ENCODE measurements at places on chromosomes 3 and 15. TPM values are rescaled to one million over a fixed set of nuclear protein-coding genes. Genes with fewer than 3 reads are reported as not detected.

GRCh38 chr3:120368172-120368571 is 19.0 kb upstream of the LRRC58 start:
- DNase-seq, result no peak

The TMCO5A gene
- total RNA-seq, result not detected

The SCN11A gene
- total RNA-seq, result not detected

- no peak for DNase-seq
Observed at GRCh38 chr3:170745211-170745718, 124.7 kb downstream of the RPL22L1 start.

DNA sequence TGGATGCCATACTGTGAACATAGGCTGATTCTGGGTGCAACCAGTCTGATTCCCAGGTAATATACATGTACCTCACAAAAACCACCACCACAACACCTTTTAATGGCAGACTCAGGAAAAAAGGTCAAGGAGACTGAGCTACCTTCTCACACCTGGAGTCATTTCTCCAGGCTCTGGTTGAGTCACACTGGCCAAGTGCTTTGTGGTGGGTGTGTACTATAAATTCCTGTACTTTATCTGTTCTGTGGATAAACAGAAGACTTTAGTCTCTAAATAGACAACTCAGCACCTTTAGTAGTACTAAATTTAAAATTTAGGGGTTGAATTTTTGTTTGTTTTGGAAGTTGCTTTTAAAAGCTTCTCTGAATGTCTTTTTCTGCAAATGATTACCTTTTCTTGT is 46.7 kb downstream of the TOP2B start:
- no peak for DNase-seq

DNA sequence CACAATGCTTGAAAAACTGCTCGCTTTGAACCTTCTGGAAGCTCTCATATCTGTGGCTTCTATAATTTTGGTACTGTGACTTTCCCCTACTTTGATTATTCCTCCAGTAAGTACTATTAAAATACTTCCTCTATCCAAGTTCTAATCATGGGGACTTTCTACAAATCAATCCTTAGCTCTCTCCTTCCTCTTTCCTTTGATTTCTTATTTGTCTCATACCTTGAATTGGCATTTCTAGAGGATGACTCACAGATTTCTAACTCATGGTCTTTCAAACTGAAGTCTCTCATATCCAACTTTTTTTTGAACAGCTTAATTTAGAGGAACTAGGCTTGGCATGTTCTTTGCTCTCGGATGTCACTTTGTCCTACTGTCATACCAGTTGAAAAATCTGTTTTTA is 241.8 kb downstream of the TBC1D5 start:
- no peak for DNase-seq

DNA sequence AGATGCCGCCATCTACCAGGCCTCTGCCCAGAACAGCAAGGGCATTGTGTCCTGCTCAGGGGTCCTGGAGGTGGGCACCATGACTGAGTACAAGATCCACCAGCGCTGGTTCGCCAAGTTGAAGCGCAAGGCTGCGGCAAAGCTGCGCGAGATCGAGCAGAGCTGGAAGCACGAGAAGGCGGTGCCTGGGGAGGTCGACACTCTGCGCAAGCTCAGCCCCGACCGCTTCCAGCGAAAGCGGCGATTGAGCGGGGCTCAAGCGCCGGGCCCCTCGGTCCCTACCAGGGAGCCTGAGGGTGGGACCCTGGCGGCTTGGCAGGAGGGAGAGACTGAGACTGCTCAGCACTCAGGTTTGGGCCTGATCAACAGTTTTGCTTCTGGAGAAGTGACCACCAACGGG is 22.6 kb downstream of the ALPK3 start:
- no peak for DNase-seq

The CLDN16 gene
- total RNA-seq, result 0.49 TPM

The CLDN1 gene
- total RNA-seq, result 48.6 TPM

The LYZL4 gene
- not detected for total RNA-seq

DNA sequence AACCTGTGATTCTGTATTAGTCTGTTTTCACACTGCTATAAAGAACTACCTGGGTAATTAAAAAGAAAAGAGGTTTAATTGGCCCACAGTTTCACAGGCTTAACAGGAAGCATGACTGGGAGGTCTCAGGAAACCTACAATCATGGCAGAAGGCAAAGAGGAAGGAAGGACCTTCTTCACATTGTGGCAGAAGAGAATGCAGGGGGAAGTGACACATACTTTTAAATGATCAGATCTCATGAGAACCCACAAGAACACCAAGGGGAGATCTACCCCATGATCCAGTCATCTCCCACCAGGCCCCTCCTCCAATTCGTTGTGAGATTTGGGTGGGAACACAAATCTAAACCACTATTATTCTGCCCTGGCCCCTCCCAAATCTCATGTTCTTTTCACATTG is 6.1 kb downstream of the ZKSCAN7 start:
- no peak for DNase-seq

The SYNPR gene
- not detected for total RNA-seq

The DUT gene
- total RNA-seq, result 84.5 TPM

DNA sequence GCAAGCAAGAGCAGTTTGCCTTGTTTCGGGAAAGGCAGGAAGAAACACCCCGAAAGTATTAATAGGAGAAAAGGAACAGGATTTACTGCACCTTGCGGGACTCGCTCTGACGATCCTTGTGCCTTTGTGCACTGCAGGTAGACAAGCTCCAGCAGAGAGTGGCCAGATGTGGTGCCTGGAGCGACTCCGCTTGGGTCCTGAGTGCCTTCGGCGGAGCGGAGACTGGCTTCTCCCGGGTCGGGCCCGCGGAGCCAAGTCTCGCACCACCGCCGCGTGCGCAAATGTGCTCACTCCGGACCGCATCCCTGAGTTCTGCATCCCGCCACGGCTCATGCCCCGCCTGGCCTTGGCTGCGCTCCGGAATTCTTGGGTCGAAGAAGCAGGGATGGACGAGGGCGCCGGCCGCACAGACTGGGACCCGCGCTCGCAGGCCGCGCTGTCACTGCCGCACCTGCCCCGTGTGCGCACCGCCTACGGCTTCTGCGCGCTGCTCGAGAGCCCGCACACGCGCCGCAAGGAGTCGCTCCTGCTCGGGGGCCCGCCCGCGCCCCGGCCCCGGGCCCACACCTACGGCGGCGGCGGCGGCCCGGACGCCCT is 769 bp downstream of the C2CD4A start:
- DNase-seq, result no peak

GRCh38 chr3:56940321-56940720 is 120.1 kb upstream of the SPATA12 start:
- DNase-seq, result no peak

GRCh38 chr3:99561056-99561455 is 77.3 kb upstream of the COL8A1 start:
- no peak for DNase-seq

- no peak for DNase-seq
Observed at GRCh38 chr15:32029409-32029861, 880 bp upstream of the CHRNA7 start.

DNA sequence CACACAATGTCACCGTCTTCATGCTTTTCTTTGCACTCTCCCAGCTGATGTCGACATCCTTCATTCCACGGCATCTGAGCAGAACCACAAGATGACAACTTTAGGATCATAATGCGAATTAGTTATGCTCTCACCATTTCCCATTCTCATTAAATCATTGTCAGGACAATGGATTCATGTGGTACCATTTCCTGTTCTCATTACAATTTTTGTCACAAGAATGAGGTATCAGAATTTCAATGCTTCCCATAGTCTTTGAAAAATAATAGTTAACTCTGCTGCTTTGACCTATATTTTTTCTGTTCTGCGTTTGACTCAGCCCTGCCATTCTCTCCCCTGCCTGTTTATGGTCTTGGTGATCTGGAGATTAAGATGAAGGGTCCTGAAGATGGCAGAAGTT is 175.7 kb upstream of the MDFIC2 start:
- no peak for DNase-seq

The ERC2 gene
- total RNA-seq, result 1.2 TPM

DNA sequence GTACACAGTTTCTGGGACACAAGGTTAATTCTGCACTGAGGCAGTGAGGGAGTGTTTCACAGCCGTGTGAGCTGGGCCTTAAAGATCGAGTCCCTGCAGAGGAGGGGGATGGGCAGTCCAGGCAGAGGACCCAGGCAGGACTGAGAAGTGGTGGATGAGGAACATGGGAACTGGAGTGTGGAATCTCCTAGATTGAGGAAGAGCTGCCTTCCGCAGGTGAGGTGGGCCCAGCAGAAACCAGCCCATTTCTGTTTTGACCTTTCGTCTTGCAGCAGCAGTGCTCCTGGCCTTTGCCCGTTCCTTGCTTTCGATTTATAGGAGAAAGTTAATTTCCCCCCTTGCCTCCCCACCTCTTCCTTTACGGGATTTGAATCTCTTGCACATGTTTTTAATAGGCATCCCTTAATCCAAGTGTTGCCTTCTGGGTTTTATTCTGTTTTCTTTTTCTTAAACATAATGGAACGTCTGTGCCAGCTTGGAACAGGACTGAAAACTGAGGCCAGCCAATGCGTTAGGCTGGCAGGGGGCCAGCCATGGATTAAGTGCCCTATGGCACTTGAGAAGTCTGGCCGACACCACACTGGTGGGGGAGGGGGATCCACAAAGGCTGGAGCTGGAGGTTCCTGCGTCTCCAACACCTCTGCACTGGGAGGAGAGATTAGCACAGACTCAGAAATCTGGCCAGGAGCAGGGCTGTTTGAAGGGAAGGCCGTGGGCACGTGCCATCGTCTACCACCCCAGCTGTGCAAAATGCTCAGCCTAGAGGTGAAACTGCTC is 78.1 kb downstream of the AAGAB start:
- no peak for DNase-seq

DNA sequence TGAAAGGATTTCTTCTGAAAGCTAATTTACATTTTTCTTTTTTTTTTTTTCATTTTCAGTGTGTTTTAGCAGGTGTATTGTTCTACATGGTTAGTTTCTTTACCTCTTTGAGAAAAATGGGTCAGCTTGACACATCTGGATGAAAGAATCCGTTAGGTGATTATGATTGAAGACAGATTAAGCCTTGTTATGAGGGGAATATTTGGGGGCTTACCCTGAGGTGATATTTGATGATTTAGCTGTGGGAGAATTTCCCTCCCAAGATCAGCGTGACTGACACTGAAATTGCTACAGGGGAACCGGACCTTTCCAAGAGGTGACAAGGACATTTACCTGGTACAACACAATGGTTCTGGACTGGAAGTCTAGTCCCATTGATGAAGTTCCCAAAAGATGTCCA is 147.5 kb downstream of the NFKBIZ start:
- DNase-seq, result no peak

The ACTRT3 gene
- total RNA-seq, result 1.7 TPM

DNA sequence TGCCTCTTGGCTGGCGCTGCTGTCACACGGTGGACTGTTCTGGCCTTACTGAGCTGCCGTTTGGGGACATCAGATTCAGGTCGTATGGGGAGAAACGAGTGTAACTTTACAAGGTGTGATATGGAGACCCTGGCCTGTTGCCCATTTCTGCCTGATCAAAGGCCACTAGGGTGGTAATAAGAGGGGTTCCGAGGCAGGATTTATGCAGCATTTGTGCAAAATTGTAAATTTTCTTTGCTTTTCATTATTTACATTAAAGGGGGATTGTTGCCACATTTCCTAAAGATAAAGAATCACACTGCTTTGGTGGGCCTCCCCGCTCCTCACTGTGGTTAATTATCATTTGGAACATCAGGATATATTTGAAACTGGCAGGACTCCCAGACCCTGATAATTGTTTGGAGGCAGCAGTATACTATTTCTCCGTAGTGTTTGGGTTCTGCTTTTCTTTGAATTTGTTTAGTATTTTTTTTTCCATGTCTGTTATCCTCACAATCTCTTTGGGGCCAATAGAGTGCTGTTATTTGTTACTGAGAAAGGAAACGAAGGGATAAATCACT is 891 bp downstream of the NXPE3 start:
- DNase-seq, result no peak

The CISH gene
- 21.9 TPM for total RNA-seq

GRCh38 chr15:92494806-92495336 is 101.2 kb downstream of the ST8SIA2 start:
- no peak for DNase-seq

The GABRR3 gene
- not detected for total RNA-seq

DNA sequence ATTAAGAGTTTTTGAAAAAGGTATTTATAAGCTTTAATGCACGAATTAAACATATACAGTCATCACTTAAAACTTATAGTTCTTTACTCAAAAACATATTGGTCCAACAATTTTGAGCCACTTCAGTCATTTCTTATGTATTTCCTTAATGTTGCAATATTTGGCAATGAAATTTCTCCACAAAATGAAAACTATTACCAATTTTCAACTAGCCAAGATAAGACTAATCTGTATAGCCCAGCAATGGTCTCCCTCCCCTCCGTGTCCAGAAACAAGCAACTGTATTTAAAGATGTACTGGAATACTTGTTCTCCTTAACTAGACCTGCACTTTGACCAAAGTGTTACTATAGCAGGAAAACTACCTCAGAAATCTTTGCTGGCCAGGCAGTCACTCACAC is 9.2 kb downstream of the ARF4 start:
- DNase-seq, result no peak

The SEMA3G gene
- total RNA-seq, result 8.3 TPM

- no peak for DNase-seq
Observed at GRCh38 chr15:62047282-62047827, 12.9 kb downstream of the VPS13C start.

GRCh38 chr15:94395640-94396039 is 164.3 kb downstream of the MCTP2 start:
- DNase-seq, result no peak

- DNase-seq, result no peak
Observed at GRCh38 chr3:76930712-76931111, 109.2 kb upstream of the ROBO2 start.

The GATM gene
- total RNA-seq, result 50.1 TPM

GRCh38 chr3:61627768-61628185 is 66.4 kb downstream of the PTPRG start:
- DNase-seq, result no peak

- DNase-seq, result no peak
Observed at GRCh38 chr15:76253691-76254473, 57.4 kb downstream of the ETFA start.

- DNase-seq, result no peak
Observed at GRCh38 chr3:43435706-43436105, 149.4 kb downstream of the SNRK start.

The MAN2A2 gene
- 46.7 TPM for total RNA-seq
